CD4-positive, alpha-beta T cell treated with Interferon gamma for 1 hour (primary cell): ENCODE measurements at places on chromosomes 2 and 18.

DNA sequence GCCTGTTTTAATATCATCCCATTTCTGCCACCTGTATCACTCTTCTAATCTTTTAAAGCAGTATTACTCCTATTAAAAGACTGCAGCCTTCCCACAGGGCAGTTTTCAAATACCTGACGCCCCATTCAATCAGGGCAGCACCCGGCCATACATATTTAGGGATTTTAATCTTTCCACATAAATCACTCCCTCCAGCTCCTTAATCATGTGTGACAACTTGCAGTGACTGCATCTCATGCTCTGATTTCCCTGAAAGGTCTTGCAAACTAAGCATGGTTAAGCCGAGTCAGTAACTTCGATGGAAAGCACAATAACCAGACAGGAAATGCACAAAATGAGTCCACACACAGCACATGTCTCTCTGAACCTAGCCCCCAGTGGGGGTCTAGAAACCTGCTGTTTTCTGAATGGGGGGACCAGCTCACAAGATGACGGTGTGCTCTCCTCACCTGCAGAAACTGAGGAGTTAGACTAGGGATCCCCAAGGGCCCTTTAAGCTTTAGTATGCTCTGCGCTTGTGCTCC, 116.9 kb upstream of the CREB1 start:
- no peak for DNase-seq

GRCh38 chr2:199684832-199685231, 166.2 kb downstream of the FTCDNL1 start:
- no peak for DNase-seq

- DNase-seq, result no peak
Observed at GRCh38 chr2:128447538-128447995, 128.9 kb upstream of the HS6ST1 start.

GRCh38 chr2:169362894-169363559, 693 bp upstream of the LRP2 start:
- DNase-seq, result no peak

- no peak for DNase-seq
Observed at GRCh38 chr2:159755788-159756187, 42.2 kb downstream of the CD302 start.

- no peak for DNase-seq
Observed at GRCh38 chr18:14189858-14190257, 57.6 kb upstream of the ZNF519 start.

DNA sequence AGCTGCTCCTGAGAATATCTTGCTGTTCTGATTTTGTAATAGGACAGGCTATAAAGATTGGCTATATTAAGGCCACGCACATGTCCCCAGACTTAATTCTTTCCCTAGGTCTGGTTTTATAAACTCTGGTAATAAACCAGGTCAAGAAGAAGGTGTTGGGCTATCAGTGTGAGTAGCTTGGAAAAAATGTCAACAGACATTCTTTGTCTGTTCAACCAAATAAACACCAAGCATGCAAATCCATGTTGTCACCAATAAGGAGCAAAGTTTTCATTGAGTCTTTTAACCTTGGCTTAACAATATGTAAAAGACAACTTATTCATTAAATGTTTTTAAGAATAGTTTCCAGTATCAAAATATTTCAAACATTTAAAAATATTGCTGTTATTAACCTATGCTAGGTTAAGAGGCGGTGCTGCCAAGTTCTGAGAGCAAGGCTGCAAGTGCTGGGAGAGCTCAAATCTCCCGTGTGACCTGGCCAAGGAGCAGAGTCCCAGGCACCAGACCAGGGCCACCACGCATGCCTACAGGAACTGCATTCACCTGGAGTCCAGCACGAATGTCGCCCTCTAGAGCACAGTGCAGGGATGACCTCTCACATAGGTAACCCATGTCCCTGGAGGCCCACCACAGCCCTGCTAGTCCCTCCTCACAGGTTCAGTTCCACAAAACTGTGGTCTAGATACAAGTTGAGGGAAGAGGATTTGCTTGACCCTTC, 120.5 kb upstream of the POU3F3 start:
- DNase-seq, result no peak

- no peak for DNase-seq
Observed at GRCh38 chr2:234305846-234306245, 191.0 kb downstream of the ARL4C start.

GRCh38 chr2:23746141-23746863, 180.6 kb downstream of the ATAD2B start:
- no peak for DNase-seq

DNA sequence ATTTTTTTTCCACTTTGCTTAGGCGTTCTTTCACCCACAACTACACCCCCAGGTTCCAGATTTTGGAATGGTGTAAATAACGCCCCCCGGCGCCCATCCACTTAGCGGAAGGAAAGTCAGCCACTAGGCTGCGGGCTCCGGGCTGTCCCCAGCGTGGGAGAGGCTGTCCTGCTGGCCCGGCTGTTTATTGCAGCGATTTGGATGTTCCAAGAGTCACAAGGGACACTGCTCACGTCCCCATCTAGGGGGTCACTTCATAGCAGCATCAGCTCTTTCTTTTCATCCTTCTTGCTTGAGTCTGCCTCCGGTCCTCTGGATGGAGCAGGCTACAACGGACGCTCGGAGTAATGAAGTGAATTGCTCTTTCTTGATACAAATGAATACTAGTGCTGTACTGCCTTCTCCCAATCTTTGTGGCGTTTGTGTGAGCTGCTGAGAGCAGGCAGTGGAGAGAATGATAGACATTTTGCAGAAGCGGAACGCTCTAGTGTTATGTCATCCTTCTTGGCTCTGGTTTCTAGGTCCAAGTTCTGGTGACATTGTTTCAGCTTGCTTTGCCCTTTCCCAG, 50.7 kb upstream of the PAIP2B start:
- DNase-seq, result no peak

- no peak for DNase-seq
Observed at GRCh38 chr2:38201784-38202183, 125.8 kb upstream of the CYP1B1 start.

DNA sequence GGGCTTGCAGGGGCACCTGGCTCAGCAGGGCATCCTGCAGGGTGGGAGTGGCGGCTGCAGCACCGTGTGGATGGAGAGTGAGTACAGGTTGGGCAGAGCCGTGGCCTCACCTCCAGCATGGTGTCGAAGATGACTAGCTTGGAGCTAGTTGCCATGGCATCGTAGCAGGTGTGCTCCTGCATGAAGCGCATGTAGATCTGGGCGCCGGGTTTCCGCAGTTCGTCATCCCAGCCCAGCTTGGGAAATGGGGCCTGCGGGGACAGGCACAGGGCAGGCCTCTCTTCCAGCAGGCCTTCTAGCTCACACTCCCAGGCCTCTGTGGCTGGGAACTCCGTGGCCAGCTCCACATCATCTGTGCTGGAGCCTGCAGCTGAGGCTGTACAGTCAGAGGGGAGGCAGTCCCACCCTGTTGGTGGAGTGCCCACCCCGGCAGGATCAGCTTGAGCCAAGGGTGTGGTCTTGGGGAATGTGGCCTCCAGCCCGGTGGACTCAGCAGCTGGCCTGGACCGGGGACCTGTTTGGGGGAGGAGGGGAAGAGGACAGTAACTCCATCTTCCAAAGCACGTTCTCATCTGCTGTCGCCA, 1.6 kb downstream of the PRKAG3 start:
- DNase-seq, result no peak

GRCh38 chr2:238255151-238255551, 15.3 kb upstream of the HES6 start:
- no peak for DNase-seq

DNA sequence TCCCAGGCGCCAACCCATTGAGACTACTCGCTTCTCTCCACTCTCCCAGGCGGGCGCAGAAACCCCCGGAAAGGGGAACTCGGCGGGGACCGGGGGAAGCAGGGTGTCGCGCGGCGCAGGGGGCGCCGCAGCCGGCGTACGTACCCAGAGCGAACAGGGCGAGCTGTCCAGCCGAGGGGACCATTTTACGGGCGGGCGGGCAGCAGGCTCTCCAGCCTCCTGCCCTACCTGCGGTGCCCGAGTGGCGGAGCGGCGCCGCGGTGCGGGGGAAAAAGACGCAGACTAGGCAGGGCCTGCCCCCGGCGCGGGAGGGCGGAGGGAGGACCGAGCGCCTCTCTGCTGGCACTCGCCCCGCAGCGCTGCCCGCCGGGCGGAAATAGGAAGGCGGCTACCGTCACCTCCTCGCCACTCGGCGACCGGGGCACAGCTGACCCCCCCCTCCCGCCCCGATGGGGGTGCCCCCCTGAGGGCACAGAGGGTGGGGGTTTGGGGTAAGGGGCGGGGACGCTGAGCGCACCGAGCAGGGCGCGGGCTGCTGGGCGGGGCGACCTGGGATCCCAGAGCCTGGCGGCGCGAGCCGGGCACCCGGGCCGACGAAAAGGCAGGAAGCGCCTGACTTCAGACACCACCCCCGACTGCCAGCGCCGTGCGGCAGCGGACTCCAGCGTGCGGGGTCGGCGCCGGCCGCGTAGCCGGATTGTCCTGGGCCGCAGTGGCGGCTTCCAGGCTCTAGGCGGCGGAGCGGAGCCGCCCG, at the start of gene TGFA:
Gene TGFA (minus strand): TSS at position 243 of the 754 bp plus-strand sequence. CDS start 59 bp downstream, at position 184.
- DNase-seq, result peak; percentile 72

DNA sequence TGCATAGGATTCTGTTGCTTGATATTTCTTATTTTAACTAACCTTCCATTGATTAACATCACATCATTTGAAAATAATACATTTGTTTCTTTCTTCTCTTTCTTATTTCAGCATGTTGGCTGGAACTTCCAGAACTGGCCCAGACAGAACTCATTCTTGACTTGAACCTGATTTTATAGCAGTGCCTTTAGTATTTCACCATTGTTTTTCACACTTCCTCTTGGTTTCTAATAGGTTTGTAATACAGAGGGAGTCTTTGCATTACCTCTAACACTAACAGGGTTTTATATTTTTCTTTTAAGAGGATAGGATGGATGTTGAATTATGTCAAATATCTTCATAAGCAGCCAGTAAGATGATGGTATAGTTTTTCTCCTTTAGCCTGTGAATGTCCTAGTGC, 39.2 kb downstream of the SEMA4F start:
- DNase-seq, result no peak

GRCh38 chr18:64982414-64983055, 768.3 kb upstream of the CDH7 start:
- DNase-seq, result no peak

DNA sequence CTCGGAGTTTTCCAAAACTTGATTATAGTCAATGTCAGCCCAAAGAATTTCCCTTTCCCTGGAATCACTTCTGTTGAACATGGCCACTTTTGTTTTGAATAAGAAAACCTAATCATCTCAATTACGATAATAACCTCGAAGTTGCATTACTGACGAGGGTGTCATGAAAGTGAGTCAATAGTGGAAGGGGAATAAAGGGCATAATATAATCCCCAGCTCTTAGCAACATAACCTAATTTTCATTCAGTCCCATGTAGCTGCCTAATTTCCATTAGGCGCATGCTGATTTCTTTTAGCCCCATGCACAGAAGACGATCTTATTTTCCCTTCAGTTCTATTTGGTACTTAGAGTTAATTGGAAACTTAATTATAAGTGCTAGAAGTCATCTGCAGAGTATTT, 51.1 kb upstream of the RAPH1 start:
- no peak for DNase-seq

- DNase-seq, result no peak
Observed at GRCh38 chr2:33083699-33084387, 137.1 kb downstream of the LTBP1 start.

GRCh38 chr2:74488643-74489481, 6.0 kb downstream of the TTC31 start:
- DNase-seq, result no peak

DNA sequence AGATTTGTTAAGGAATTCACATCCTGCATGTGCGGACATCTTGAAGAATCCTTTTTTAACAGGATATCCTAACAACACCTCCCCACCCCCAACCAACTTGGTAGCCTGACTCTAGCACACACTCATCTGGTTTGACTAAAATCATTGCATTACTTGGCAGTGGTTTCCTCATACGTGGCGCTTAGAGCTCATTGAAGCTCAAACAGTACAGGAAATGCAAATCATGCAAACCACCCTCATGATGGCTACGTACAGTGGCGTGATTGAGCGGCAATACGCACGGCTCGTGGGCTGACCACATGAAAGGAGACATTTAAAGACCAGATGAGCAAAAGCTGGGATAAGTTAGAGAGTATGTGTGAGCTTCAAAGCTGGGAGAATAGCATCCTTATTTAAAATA, 336.2 kb downstream of the ZEB2 start:
- DNase-seq, result peak; percentile 72

- no peak for DNase-seq
Observed at GRCh38 chr18:1370552-1370951, 465.9 kb downstream of the ADCYAP1 start.

DNA sequence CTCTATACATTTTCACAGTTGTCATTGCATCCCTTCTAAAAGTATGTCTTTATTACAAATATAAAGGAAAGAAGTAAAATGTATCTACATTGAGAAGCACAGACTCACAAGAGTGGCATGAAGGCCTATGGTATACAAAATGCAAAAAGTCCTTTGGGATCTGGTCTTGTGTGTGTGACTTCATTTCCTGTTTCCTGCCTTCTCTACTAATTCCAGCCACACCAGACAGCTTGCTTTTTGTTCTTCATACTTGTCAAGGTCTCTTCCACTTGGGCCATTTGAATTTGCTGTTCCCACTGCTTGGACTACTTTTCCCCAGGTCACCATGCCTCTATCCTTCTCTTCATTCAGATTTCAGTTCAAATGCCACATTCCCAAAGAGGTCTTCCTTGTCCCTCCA, 6.7 kb upstream of the PNO1 start:
- DNase-seq, result no peak

GRCh38 chr2:71804281-71804751, 343.3 kb downstream of the CYP26B1 start:
- no peak for DNase-seq

- DNase-seq, result no peak
Observed at GRCh38 chr18:61702007-61702406, 190.8 kb downstream of the RNF152 start.

DNA sequence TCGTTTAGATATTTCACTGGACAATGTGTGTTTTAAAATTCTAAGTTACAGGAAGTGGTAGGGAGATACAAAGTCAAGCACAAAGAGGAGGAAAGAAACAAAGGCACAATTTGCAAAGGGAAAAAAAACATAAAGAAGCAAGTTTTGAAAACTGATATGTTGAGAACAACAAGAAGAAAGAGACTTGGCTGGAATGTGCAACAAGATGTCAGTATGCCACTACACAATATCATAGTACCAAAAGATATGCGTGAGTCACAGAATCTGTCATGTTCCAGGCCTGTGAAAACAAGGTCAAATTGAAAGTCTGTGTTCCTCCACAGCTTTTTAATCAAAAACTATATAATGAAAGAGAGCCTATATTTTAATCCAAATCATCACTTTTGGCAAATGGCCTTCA, 12.0 kb downstream of the EXOC6B start:
- DNase-seq, result no peak

DNA sequence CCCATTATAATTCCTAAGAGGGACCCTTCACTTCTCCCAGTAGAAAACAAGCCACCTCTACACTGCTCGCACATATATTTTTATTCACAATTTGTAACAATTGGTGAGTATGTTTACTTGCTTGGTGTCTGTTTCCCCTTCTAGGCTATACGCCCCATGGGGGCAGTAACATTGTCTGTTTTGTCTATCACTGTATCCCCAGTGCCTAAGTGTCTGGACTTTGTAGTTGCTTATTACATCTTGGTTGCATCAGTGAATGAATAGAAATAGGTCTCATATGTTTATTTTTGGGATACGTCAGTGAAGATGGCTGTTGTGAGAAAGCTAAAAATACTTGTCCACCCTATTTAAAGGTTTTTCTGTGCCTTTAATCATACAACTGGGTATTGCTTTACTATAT, 87.4 kb upstream of the ITGB6 start:
- no peak for DNase-seq
